ENCODE measurements at places on chromosomes 5 and 9. TPM values are rescaled to one million over a fixed set of nuclear protein-coding genes. Genes with fewer than 3 reads are reported as not detected.

CATSPER3 gene
- 1.0 TPM for polyA plus RNA-seq

HINT2 gene
- 29.8 TPM for polyA plus RNA-seq

PSD2 gene
- polyA plus RNA-seq: 0.26 TPM

PCDHB14 gene
- polyA plus RNA-seq: not detected

SAXO1 gene
- 0.15 TPM for polyA plus RNA-seq

DND1 gene
- not detected for polyA plus RNA-seq

CTNND2 gene
- 0.80 TPM for polyA plus RNA-seq

DNA sequence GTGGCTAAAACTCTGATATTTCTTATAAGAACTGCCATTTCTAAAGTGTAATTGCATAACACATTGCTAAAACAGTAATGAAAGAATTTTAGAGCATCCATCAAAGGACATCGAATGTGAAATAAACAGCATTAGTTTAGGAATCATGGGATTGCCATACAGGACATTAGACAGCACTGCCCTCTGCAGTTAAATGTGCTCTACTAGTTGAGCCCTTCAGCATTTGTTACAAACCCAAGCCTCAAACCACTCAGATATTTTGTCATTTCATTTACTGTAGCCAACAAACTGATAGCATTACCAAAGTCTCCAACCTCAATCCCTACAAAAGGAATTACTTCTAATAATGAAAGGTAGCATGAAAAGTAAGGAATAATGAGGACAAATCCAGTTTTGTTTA lies 116.8 kb upstream of the COX7C start:
- DNase-seq: no peak

- DNase-seq: peak; percentile 91
Observed at GRCh38 chr9:36166168-36166927, 2.8 kb upstream of the CCIN start.

DNA sequence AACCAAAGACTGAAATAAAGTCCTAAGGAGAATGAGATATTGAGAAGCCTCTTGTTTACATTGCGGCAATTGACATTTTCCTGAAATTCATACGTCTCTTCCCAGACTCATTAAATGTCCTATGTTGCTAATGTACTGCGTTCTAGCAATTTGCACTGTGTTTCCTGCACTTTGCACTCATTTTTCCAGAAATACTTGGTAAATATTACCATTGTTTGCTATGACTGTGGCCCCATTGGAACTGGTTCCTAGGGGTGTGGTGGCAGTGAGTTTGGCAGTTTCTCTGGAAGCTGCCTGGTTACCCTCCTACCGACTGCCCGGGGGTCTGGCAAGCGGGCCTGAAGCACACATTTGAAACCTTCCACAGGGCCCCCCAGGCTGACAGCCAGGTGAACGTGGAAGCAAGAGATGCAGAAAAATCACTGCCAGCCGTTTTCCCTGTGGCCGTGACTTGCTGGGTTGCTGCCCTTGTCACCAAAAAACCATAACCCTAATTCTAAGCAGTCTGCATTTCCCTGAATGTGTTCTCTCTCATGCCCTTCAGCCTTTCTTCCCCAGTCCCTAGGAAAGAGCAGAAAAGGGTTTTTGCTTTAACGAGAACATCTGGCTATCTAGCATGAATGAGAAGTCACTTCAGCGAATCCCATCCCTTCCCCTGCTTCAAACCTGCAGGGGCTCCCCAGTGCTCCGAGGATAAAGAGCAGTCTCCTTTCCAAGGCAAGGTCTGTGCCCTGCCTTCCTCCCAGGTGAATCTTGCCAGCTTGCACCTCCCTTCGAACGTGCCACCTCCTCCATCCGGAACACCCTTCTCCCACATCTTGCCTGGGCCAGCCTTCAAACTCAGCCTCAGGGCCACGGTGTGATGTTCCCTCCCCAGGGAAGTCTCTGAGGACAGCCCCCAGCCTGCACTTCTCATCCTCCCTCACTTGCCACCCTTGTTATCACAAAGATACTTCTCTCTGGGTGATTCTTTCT lies 84.2 kb downstream of the AK8 start:
- no peak for DNase-seq

DNA sequence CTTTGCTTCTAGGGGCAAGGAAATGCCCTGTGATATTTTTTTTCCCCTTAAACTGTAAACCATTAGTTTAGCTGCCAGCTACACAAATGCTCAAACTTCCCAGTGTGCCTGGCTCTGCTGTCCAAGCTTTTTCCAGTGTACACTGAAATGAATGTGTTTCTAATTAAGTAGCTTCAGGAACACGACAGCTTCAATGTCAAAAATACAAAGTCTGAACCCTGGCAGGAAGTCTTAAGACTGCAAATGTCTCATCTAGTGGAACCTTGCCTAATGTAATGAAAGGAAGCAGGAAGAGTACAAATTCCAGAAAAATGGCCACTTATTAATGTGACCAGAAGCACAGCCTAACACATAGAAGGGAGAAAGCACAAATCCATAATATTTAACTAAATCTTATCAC lies 255.2 kb downstream of the CRB2 start:
- peak; percentile 16 for DNase-seq

- DNase-seq: no peak
Observed at GRCh38 chr5:149616727-149617285, 35.5 kb downstream of the ARHGEF37 start.

DNA sequence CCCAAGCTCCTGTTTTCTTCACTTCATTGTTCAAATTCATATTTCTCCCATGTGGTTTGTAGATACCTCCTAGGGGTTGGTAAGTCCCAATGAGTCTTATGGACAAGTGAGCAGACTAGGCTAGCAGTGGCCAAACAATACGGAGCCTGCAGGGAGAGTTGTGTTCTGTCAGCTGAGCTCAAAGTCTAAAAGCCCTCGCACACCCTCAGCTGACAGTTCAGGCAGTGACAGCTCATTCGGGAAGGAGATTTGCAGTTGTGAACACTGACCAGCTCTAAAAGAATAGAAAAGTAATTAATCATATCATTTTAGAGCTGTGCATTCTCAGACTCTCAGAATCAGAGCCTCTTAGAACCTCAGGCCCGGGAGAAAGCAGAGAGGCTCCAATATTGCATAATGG lies 95.1 kb downstream of the SH3TC2 start:
- no peak for DNase-seq

DNA sequence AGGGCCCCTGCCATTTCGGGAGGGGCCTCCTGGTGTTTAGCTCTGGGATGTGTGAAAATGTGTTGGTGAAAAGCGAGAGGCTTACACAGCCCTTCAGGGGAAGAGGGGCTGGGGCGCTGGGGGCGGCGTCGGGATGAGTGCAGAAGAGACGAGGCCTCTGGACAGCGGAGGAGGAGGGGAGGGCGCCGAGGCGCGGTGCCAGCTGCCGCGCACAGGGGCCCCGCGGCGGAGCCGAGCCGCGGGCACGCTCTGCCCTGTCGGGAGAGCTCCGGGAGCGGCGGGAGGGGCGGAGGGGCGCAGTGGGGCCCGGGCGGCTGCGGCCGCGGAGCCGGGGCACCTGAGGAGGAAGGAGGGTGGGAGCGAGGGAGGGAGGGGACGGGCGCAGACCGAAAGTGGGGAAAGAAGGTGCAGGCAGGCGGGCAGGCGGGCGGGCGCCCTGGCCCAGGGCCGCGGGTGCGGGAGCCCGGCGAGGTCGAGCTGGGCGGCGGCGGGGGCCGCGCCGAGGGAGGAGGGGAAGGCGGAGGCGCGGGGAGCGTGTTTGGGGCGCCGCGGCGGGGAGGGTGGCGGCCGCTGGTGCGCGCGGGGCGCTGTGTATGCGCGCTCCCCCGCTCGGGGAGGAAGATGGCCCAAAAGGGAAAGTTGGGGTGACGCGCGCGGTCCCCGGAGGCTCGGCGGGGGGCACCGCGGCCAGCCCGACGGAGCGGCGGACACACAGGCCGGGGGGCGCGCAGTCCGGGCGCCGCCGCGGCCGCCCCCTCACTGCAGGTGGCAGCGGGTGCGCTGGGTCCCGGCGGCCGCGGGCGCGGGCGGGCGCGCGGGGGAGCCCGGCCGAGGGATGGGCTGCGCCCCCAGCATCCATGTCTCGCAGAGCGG lies at the start of gene PDE8B:
PDE8B (plus strand) TSS at position 590 of the 873 bp plus-strand sequence; CDS start at position 836, 246 bp downstream.
- no peak for DNase-seq

- no peak for DNase-seq
Observed at GRCh38 chr5:67935908-67936566, 279.5 kb upstream of the PIK3R1 start.

GRCh38 chr5:93428868-93429267 lies 152.2 kb downstream of the NR2F1-AS1 start:
- no peak for DNase-seq
